ENCODE measurements at places on chromosomes 3 and 15.

DNA sequence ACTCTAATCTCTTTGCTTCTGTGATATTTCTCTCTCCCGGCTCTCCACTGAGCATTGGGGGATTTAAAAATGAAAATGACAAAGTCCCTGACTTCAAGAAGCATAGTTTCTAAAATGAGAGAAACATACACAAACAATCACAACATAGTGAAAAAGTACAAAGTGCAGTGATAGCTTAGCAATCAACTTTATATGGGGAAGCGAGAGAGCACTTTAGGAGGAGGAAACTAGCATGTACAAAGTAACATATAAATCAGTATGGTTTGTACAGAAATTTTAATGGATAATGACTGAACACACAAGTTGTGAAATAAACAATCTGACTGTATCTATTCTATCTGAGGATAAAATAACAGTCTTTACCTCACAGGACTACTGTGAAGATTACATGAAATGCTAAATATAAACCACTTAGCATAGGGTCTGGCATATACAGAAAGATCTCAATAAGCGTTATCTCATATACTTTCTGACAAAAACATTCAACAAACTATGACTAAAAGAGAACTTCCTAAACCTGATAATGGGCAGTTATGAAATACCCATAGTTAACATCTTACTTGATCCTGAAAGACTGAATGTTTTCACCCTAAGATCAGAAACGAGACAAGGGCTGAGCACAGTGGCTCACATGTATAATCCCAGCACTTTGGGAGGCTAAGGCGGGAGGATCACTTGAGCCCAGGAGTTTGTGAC, 61.2 kb downstream of the PEAK1 start:
- no peak for DNase-seq

- no peak for DNase-seq
Measured at GRCh38 chr3:13204177-13204581, 130.9 kb upstream of the IQSEC1 start.

DNA sequence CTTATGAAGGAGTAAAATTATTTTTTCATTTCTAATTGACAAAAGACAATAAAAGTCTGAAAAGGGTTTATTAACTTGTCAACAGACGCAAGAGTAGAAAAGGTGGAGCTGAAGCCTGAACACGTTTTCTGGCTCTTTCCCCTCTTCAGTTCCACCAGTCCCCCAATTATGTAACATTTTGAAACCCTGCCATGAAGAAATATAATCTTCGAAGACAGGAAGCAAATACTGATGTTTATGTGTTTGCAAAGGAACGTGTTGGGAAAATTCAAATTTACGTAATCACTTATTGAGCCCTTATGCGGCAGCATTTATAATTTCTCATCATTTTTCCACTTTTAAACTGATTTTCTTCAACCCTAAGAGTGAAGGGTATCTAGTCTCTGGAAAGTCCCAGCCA, 767 bp downstream of the AP3S2 start:
- DNase-seq = no peak

DNA sequence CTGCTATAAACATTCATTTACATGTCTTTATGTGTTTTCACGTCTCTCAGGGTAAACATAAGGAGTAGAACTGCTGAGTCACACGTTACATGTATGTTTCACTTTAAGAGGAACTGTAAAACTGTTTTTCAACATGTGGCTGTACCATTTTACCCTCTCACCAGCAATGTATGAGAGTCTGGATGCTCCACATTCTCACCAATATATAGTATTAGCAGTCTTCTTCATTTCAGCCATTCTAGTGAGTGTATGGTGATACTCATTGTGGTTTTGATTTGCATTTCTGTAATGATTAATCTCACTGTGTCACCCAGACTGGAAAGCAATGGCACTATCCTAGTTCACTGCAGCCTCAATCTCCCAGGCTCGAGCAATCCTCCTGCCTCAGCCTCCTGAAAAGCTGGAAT, 37.1 kb downstream of the PHC3 start:
- no peak for DNase-seq

DNA sequence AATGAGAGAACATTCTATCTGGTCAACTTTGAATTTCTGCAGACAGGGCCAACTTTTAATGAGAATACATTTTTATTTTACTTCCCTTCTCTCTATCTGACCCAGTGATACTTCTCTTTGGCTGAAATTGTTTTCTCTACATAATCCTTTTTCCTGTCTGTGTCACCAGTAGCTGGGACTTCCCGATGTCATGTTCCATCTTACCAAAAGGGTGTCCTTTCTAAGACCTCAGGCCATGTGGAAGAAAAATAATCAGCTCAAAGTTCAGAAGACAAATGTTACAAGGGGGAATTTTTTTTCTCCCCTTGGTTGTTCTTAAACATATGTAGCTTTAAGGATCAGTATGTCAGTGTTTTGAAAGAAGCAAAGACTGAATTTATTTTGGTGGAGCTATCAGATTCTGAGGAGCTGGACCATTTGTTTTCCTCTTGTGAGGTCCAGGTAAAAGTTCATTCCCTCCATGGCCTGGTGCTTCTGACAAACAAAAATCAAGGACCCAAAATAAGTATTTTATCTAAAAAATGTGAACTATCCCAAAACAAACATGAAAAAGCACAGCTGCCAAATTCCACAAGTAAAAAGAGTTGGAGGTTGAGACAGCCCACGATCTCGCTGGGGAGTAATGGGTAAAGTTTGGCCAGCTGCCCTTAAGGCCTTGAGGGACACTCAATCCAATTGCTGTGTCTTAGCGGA, 859.4 kb upstream of the NR2F2 start:
- DNase-seq = no peak

DNA sequence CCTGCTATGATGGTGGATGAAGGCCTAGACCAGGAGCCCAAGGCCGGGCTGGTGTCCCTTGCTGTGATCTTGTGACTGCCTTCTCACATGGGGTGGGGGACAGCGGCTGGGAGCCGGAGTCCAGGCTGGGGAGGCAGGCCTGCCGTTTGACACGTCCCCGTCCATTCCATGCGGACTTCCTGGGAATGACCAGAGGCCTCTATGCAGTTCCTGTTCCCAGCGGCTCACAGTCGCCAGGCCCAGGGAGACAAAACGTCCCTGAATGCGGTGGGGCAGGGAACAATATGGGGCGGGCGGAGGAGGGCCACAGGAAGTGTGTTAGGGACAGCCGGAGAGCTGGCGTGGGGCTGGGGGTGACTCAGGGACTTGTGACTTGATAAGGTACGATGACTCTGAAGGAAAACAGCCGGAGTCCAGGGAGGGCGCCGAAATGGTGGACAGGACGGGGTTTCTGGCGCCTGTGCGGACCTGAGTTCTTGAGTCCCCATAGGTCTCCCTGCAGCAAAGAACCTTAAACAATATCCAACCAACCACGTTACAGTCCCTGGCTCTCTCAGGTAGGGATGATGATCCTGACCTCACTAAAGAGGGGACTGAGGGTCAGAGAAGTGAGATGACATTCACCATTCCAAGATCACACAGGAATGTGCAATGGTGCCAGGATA, 40.5 kb upstream of the SMAD6 start:
- no peak for DNase-seq

GRCh38 chr3:38952721-38953120, 99.0 kb downstream of the SCN11A start:
- DNase-seq = no peak

- DNase-seq = no peak
Measured at GRCh38 chr3:129657261-129658046, 51.0 kb upstream of the PLXND1 start.

- no peak for DNase-seq
Measured at GRCh38 chr15:36449662-36450145, 129.7 kb upstream of the CDIN1 start.

GRCh38 chr3:126321490-126321889, 35.7 kb downstream of the KLF15 start:
- no peak for DNase-seq

- no peak for DNase-seq
Measured at GRCh38 chr15:72827226-72827625, 43.7 kb upstream of the ADPGK start.

DNA sequence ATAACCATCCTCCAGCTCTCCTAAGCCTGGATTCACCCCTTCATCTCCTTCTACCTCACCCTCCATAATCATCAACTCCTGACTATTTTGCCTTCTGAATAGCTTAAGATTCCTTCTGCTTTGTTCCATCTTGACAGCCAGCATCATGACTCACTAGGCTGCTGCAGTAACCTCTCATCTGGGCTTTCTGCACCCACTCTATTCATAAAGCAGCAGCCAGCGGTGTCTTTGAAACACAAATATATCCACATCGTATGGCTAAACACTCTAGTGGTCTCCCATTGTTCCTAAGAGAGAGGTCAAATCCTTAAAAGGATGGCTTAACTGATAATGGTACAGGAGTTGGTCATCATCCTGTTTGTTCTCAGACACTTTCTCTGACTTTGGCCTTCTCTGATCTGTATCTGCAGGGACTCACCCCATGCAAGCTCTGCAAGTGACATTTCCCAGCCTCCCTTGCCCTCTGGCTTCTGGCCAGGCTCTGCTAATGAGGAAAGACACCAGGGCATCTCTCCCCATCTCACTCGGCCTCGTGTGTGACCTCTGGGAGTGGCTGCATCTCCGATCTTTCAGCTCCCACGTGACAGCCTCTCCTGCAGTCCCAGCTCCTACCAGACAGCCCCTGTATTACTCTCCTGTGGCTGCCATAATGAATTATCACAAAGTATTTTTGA, 6.2 kb downstream of the GRK7 start:
- no peak for DNase-seq

- no peak for DNase-seq
Measured at GRCh38 chr3:37688756-37689155, 172.9 kb upstream of the CTDSPL start.

DNA sequence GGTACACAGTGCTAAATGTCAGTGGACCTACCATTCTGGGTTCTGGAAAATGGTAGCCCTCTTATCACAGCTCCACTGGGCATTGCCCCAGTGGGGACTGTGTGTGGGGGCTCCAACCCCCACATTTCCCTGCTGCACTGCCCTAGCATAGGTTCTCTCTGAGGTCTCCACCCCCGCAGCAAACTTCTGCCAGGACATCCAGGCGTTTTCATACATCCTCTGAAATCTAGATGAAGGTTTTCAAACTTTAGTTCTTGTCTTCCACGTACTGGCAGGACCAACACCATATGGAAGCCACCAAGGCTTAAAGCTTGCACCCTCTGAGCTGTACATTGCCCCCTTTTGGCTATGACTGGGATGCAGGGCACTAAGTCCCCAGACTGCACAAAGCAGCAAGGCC, 788.2 kb upstream of the ALCAM start:
- no peak for DNase-seq

DNA sequence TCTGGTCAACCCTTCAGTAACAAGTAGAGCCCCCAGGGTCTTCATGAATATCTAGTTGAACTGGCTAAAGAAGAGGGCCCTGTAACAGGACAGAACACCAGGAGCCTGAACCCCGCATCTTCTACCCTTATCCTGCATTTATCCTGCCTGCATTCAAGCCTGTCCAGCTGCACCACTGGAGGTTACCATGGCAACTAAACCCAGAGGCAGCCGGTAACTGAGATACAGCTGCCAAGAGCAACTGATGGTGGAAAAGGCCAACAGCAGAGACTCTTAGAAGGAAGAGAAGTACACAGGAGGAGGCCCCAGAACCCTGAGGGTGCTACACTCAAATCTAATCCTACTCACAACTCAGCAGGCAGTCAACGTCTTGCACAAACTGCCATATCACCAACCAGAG, 3.7 kb upstream of the PRKAR2A start:
- peak; percentile 57 for DNase-seq

GRCh38 chr3:126551121-126551838, 7.5 kb downstream of the C3orf22 start:
- DNase-seq = peak; percentile 48

DNA sequence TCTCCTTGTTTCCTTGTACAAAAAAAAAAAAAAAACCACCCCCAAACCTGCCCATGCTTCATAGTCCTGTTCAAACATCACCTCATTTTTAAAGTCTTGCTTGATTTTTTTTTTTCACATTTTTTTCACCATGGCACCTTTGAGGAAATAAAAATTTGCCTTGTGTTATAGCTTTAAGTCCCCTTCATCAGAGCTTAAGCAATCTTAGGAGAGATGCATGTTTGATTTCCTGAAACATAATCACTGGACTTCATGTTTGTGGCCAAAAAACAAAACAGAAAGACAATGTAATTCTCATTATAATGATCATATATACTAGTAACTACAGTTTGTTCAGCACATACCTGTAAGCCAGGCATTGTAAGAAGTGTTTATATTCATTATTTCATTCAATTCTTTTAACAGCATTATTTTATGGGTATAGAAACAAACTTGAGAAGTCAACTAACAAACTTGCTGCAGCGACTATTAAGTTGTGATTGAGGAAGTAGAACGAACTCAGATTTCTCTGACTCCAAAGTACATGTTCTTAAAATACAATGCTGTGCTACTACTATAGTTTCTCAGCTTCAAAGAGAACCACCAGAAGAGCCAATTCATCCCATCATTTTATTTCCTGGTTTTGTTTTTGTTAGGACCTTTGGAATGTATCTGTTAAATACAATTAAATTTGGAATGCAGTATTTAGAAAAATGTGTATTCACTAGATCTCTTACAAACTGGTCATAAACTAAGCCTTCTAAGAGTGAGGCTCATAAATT, 203.8 kb downstream of the TCF12 start:
- no peak for DNase-seq

- DNase-seq = no peak
Measured at GRCh38 chr3:15333099-15333955, 941 bp upstream of the SH3BP5 start.

GRCh38 chr3:114855839-114856238, 291.2 kb downstream of the ZBTB20 start:
- DNase-seq = no peak

DNA sequence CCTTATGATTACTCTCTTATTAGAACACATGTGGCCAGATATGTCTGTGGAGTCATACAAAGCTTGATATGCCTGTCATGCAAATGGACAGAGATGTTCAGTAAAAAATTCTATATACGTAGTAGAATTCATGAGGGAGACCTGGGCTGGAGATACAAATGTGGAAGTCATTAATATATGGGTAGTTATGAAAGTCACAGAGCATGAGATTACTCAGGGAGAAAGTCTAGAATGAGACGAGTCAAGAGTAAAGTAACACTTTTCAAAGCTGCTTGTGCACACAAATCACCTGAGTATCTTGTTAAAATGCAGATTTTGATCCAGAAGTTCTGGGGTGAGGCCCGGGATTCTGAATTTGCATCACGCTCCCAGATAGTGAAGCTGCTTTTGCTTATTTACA, 28.4 kb downstream of the OXSM start:
- no peak for DNase-seq

Data from NCI-H146 (cell line).